ENCODE measurements at places on chromosomes 5 and 9. TPM values are rescaled to one million over a fixed set of nuclear protein-coding genes. Genes with fewer than 3 reads are reported as not detected.

GRCh38 chr9:35736201-35736633, 3.8 kb downstream of the CREB3 start:
- H3K27ac ChIP-seq = no peak overlapping the region
- H3K4me3 ChIP-seq = no peak overlapping the region
- DNase-seq = peak; percentile 64
- H3K27me3 ChIP-seq = no peaks in the 10 kb centered on the region
- peaks cover 13% of the 10 kb centered on the region for H3K4me1 ChIP-seq

- H3K27ac ChIP-seq = no peak overlapping the region
- no peaks in the 10 kb centered on the region for H3K36me3 ChIP-seq
- H3K4me3 ChIP-seq = no peak overlapping the region
- H3K27me3 ChIP-seq = peaks cover 18% of the 10 kb centered on the region
Observed at GRCh38 chr5:3157214-3157613, 405.7 kb upstream of the IRX2 start.

GRCh38 chr5:125331987-125332598, 585.7 kb upstream of the ZNF608 start:
- no peak for DNase-seq
- peaks cover 2% of the 10 kb centered on the region for H3K4me1 ChIP-seq
- H3K36me3 ChIP-seq = no peaks in the 10 kb centered on the region
- H3K4me3 ChIP-seq = no peak overlapping the region
- no peaks in the 10 kb centered on the region for H3K27me3 ChIP-seq

GRCh38 chr5:81825237-81825636, 74.3 kb upstream of the SSBP2 start:
- peaks cover 10% of the 10 kb centered on the region for H3K4me1 ChIP-seq
- no peak overlapping the region for H3K27ac ChIP-seq
- H3K4me3 ChIP-seq = no peak overlapping the region
- peaks cover 3% of the 10 kb centered on the region for H3K27me3 ChIP-seq
- no peaks in the 10 kb centered on the region for H3K36me3 ChIP-seq

GRCh38 chr5:35458824-35459207, 158.8 kb upstream of the SPEF2 start:
- no peak for DNase-seq
- H3K4me3 ChIP-seq = no peak overlapping the region
- H3K27me3 ChIP-seq = peaks cover 7% of the 10 kb centered on the region
- H3K27ac ChIP-seq = no peak overlapping the region
- H3K36me3 ChIP-seq = peaks cover 1% of the 10 kb centered on the region

- H3K4me3 ChIP-seq = no peak overlapping the region
- H3K27me3 ChIP-seq = no peaks in the 10 kb centered on the region
- H3K4me1 ChIP-seq = no peaks in the 10 kb centered on the region
- peaks cover 15% of the 10 kb centered on the region for H3K36me3 ChIP-seq
- H3K27ac ChIP-seq = no peak overlapping the region
- DNase-seq = no peak
Observed at GRCh38 chr5:169978714-169979113, 1.6 kb downstream of the INSYN2B start.

DNA sequence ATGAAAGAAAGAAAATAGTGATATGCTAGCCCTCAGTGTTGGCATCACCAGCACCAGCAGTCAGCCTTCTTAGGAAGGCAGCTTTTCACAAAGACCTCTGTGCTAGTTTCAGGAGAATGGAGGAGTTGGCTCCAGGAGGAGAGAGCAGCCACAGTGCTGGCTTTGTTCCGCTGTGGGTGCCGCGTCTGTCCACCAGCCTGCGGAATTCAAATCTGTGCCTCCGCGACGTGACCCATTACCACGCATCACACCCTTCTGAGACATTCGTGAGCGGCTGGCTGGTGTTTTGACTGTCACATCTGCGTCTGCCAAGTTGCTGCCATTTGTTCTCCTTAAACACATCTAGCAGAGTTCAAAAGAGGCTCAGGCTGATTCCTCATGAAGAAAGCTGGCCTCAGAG, 34.4 kb downstream of the SNX18 start:
- no peak overlapping the region for H3K27ac ChIP-seq
- DNase-seq = no peak
- H3K36me3 ChIP-seq = peaks cover 2% of the 10 kb centered on the region
- H3K4me1 ChIP-seq = no peaks in the 10 kb centered on the region
- H3K27me3 ChIP-seq = no peaks in the 10 kb centered on the region

The LHX2 gene
- total RNA-seq = not detected

The CCDC171 gene
- total RNA-seq = 1.9 TPM

The BSPRY gene
- total RNA-seq = 11.7 TPM

The GPR151 gene
- total RNA-seq = not detected

The PKN3 gene
- 7.8 TPM for total RNA-seq

The SPINK5 gene
- not detected for total RNA-seq
